ENCODE measurements at places on chromosomes 3 and 15.
A peak's percentile ranks its signal among the peaks of the same experiment; 100 is the strongest.

GRCh38 chr3:186971578-186971977, 41.3 kb downstream of the ST6GAL1 start:
- DNase-seq: no peak

- DNase-seq: no peak
These were observed 30.6 kb downstream of the LDHAL6B start for GRCh38 chr15:59237119-59237855.

GRCh38 chr3:7630351-7630911, 769.5 kb downstream of the GRM7 start:
- no peak for DNase-seq

DNA sequence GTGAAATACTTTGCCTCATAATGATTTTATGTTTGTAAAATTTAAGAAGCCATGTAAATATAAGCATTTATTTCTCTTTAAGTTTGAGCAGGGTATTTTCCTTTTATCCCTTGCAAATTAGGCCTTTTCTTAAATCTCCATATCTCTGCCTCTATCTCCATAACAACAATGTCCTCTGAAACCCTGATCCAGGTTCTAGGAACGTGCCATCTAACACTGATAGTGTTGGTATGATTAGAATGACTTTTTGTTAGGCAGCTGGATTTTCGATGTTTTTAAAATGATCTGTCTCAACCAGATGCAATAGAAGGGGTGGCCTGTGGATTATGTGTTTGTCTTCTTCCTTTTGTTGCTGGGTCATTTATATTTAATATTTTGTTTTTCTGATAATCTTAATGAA, 77.9 kb downstream of the TRPC1 start:
- DNase-seq: no peak

DNA sequence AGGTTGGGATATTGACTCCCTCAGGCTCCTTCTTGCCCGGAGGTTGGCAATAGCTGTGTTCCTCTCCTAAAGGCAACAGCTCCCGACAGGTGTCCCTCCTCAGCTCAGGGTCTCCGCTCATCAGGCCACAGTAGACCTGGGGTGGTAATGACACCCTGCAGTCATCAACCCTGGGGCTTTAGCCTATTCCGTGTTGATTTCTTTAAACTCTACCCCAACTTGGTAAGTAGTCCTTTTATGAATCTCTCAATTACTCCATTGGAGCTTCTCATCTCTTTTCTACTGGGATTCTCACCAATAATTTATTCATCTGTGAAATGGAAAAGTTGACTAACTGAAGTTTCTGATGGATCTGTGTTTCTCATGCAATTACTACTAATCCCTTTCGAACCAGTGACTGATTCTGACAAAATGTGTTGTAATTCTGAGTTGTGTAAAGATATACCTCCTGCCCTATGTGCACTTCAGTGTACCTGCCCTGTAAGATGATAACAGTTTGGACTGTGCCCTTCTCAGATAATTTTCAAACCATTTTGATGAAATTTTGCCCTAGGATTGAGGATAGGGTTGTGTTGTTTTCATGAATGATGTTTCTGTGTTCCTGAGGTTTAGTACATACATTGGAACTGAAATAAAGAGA, 89.7 kb downstream of the RPL39L start:
- DNase-seq: no peak

GRCh38 chr3:195895861-195896360, 12.4 kb downstream of the TNK2 start:
- peak; percentile 63 for DNase-seq

GRCh38 chr3:51671734-51672475, 853 bp downstream of the TEX264 start:
- DNase-seq: peak; percentile 71

GRCh38 chr15:66702035-66702786, at the start of gene SMAD6:
TSS of gene SMAD6 (plus strand) at chr15:66702236. CDS start at chr15:66703259, 1,023 bp downstream.
- peak; percentile 99 for DNase-seq

- DNase-seq: no peak
These were observed 17.1 kb downstream of the ADCY5 start for GRCh38 chr3:123431658-123432324.

GRCh38 chr3:157232141-157232540, 72.2 kb upstream of the CCNL1 start:
- DNase-seq: no peak

- no peak for DNase-seq
These were observed 84.0 kb upstream of the TLE3 start for GRCh38 chr15:70181626-70182255.

DNA sequence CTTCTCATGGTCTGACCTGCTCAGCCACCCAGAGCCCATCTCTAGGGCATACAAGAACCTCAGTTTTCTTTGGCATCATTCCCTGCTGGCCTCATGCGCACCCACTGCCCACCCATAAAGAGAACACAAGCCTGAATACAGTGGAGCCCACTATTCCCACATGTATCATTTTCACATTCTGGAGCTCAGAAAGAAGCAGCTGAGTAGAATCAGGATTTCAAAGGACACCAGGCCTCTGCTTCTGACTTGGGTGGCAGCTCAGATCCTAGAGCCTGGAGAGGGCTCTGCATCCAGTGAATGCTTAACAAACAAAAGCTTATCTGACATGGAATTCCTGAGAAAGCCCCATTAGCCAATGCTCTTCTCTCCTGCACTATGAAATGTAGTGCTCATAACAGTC, 34.7 kb downstream of the RBP2 start:
- DNase-seq: no peak

- no peak for DNase-seq
These were observed 14.5 kb downstream of the TMEM158 start for GRCh38 chr3:45211466-45212094.

- DNase-seq: no peak
These were observed 34.6 kb downstream of the MCTP2 start for GRCh38 chr15:94265982-94266381.

DNA sequence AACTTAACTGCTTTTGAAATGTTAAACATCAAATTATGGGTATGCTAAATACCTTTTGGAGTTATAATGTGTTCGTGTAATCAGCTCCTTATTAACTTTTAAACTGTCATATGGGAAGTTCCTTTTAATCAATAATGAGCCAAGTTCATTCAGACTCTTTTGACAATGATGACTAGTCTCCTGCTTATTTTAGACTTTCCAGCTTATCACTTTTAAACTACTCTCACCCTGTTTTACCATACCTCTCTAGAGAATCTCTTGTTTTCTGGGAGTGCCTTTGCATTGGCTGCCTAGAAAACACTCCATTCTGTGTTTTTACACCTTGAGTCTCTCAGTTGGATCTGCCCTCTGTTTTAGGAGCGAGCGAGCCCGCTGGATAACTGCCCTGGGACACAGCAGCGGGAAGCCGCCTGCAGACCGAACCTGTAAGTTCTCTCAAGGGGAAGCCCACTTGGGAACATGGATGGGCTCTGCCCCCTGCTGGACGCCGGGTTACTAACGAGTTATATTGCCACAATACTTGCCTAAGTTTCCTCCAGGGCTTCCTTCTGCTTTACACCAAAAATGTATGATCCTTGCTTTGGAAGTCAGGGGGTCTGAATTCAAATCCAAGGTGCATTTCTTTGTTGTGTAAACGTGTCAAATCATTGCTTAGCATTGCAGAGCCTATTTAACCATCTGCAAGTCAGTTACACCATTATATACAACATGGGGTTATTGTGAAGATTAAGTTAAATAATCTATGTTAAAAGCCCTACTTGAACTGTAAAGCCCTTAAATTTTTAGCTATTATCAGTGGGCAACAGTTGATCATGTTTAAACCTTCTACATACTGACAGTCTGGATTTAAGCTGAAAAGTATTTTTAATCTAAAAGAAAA, 71.3 kb downstream of the DHX36 start:
- DNase-seq: peak; percentile 92

GRCh38 chr3:124636863-124637296, 93.4 kb upstream of the UMPS start:
- no peak for DNase-seq

DNA sequence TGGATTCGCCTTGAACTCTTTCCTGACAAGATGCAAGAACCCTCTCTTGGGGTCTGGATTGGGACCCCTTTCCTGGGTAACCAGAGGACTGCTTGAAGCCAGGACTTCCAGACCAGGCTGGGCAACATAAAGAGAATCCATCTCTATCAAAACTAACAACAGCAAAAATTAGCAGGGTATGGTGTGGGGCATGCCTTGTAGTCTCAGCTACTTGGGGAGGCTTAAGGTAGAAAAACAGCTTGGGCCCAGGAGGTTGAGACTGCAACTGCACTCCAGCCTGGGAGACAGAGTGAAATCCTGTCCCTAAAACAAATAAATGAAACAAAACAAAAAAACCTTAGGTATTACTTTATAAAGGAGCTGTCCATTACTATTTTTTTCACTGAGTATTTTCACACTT, 93.1 kb upstream of the PLXND1 start:
- DNase-seq: no peak

DNA sequence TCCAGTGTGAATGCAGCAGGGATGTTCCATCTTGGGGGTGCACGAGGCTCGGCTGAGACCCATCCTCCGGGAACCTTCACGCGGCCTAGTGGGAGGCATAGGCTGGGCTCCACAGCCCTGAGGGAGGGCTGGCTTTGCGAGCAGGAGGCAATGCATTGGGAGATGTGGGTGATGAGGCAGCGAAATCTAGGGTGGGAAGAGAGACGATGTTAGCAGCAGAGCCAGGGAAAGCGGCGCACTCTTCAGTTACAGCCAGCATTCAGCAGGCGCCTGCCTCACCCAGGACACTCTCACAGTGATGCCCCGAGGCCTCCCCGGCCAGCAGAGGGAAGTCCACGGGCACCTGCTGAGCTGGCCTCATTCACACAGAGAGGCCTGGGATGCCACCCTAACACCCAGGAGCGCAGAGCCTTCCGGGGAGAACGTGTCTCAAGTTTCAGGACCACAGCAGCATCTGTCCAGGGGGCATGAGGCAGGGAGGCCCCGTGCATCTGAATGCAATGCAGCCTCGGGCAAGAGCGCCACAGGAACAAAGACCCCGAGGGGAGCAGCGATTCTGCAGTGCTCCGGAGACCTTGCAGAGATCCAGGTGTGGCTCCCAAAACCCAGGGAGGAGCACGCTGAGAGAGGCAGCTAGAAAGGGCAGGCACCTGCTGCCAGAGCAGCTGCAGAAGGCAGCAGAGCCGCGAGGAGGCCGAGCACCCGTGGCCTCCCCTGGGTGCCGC, 102.4 kb downstream of the NUP210 start:
- DNase-seq: no peak

DNA sequence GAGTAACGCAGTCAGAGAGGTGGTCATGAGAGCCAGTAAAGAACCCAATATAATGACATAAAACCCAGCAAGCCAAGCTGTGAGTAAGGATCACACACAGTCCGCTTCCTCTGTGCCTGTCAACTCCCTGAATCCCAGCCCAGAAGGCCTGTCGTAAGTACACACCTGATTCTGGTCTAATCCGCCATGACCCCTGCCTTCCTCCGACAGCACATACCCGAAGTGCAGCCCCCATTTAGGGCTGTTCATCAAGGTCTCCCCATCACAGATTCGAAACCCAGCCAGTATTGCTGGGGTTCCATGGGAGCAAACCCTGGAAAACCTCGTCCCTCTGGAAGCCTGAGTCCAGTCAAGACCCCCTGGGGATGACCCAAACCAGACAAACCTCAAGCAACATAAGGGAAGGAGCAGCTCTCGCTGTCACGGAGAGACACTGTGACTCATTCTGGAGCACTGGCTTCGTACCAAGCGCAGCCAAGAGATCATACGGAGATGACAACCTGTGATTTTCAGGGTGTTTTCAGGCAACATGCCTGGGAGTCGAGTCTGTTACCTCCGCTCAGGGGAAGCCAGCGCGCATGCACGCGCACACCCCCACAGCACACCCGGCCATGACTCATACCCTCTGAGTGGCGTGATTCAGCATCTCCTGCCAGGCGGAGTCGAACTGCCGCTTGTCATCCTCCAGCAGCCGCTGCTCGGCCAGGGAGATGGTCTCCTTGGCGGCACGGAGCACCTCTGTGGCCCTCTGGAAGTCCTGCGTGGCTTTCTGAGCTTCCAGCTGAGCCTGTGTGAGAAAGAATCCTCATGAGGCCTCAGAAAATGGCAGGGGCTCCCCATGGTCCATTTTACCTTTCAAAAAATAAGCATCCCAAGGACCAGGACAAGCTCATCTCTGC, 63.0 kb downstream of the SH3BP5 start:
- no peak for DNase-seq

- no peak for DNase-seq
These were observed 32.1 kb downstream of the SEC62 start for GRCh38 chr3:169998668-169999131.

DNA sequence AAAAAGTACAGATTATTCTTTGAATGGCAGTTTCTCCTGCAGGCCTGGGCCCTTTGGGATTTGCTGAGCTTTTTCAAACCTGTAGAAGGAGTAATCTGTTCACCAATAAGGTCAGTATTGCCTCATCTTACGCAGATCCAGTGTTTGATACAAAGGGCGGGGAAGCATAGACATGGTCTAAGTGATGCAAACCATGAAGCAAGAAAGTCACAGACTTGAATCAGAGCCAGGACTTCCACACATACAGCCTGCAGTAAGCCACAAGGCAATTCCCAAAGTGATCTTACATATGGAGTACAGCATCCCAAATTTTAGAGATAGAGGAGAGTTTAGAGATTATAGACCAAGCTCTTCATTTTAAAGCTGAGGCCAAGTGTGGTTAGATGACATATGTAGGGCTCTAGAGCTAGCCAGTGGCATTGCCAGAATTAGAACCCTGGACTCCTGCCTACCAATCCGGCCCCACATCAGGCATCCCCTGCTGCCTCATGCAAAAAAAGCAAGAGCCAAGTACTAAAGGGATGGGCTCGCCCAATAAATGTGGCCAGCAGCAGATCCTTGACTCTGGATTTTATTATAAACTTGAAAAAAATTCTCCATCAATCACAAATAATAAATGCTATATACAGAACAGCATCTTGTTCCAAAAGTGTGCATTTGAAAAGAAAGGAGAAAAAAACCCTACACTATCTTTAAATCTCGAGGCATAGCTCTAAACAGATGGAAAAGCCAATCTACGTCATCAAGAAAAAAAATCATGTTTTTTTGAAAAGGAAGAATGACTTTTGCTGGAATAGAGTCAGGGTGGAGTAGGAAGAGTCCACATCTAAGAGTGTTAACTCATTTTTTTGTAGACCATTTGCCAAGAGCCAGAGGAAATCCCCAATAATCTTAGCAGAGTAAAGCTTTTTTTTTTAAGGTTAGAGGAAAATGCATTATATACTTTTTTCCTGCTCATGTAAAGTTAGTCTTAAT, 24.0 kb downstream of the ABI3BP start:
- peak; percentile 42 for DNase-seq

DNA sequence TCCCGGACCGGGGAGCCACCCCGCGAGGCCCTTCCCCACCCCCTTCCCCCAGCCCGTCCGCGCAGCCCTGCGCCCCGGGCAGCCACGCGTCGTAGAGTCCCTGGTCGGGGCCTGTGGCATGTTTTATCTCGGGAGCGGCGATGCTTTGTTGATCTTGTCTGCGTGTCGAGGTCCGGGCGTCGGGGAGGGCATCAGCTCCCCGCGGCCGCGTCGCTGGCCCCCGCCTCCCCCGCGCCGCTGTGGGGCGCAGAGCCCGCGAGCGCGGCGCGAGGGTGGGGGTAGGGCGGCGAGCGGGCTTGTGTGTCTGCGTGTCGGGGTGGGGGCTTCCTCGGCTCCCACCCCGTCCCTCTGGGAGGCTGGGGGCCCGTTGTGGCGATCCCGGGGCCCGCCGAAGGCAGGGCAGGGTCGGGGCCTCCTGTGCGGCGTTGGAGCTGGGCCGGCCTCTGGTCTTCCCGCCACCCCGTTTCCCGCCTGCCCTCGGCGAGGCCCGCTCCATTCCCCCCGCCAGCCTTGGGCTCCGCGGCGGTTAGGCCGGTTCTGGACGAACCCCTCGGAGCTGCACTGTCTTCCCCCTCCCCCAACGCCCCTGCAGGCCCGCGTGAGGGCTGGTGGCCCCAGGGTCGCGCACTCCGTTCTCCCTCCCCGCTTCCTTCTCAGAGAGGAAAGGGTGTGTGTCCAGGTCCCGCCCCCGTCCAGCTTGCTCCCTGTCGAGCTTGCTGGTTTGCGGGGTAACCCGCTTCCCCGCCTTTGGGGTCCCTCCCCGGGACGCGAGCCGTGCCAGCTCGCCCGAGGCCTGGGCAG, 695 bp downstream of the GMPS start:
- peak; percentile 64 for DNase-seq

Measured in lung (tissue), 17 donors.